ENCODE measurements at places on chromosomes 12 and 14.

- peak; percentile 46 for DNase-seq
These were observed 17.6 kb upstream of the PLEKHH1 start for GRCh38 chr14:67515386-67516079.

- DNase-seq, result no peak
These were observed 58.8 kb downstream of the TTC7B start for GRCh38 chr14:90757452-90757851.

DNA sequence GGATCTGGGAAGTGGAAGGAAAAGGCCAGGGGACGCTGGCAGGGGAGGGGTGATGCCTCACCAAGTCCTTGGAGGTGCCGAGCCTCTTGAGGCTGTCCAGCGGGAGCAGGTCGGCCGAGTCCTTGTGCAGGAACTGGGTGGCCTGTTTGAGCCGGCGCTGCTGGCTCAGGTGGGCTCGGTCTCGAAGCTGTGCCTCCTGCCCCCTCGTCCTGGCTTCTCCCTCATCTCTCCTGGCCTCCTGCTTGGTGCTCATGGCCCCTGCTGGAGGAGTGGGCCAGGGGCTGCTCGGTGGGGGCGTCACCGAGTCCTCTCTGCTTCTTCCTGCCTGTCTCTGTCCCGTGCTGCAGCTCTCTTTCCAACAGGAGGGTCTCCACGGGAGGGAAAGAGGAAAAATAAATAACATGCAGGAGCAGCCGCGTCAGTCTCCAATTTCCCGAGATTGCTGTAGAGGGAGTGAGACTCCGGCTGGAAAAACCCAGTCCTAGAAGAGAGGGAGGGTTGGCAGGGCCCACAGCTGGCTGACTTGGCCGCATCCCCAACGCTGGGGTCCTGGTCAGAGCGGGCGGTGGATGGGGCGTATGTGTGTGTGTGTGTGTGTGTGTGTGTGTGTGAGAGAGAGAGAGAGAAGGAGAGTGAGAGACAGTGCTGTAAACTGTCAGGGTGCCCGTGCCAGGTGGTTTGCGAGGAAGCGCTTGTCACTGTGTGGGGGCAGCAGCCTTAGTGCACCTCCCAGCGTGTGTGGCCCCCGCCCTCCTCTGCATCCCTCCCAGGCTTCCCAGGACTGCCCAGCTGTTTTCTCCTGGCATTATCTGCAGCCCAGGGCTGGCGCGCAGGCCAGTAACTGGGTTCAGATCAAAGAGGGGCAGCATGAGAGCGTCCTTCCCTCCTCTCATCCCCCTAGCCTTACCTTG lies at the start of gene NRIP2:
TSS of gene NRIP2 (minus strand) at position 455 of the 911 bp plus-strand sequence. CDS start at position 403, 52 bp downstream.
- no peak for DNase-seq

DNA sequence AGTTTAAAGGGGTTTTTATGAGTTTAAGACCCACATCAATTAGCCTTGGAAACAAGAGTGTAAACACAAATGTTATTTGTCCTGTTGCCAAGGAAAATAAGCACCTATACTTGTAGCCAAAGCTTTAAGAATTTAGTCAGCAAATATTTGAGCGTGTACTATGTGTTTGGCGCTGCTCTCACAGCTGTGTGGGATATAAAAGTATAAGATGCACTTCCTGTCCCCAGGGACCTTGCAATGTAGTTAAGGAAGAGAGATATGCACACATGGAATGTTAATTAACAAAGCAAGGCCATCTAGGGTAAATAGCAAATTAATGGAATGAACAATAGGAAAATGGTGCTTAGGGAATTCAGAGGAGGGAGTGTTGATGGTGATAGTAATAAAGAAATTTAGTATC lies 134.9 kb upstream of the SRRM4 start:
- no peak for DNase-seq

- DNase-seq, result no peak
These were observed 317.1 kb downstream of the BCAT1 start for GRCh38 chr12:24631676-24632426.

DNA sequence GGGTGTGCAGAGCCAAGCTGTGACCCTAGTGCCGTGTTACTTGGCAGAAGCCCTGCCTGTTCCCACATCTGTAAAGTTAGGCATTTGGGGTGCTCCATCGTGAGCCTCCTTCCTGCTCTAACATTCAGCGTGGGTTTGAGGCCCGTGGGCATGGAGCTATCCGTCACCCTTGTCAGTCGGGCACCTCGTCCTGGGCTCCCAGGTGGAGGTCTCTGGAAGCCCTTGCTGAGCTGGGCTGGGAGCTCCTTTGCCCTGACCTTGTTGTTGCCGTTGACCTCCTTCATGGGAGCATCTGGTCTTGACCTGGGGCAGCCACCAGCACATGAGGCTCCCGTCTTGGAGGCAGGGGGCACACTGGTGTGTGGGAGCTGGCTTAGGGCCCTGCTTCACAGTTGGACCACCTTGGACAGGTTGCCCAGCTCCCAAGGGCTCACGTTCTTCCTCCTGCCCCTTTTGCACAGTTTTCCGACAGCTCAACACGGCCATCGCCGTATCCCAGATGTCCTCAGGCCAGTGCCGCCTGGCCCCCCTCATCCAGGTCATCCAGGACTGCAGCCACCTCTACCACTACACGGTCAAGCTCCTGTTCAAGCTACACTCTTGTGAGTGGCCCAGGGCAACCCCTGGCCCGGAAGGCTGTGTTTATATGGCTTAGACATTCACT lies 18.5 kb downstream of the HIP1R start:
- no peak for DNase-seq

- no peak for DNase-seq
These were observed 41.5 kb upstream of the LRTM2 start for GRCh38 chr12:1778911-1779310.

DNA sequence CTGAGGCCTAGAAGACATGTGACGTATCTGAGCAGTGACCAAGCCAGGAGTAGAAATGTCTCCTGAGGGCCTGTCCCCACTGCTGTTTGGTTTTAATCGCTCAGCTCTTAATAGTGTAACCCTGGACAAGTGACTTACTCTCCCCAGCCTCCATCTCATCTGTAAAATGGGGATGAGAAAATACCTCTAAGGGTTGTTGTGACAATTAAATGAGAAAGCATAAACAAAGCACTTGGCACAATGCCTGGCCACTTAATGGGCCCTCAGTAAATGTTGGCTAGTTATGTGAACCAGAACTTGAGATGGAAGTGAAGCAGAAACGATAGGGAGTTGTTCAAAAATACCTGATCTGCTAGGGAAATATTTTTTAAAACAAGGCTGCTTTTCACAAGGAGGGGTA lies 58.2 kb downstream of the HMGA2 start:
- peak; percentile 41 for DNase-seq

DNA sequence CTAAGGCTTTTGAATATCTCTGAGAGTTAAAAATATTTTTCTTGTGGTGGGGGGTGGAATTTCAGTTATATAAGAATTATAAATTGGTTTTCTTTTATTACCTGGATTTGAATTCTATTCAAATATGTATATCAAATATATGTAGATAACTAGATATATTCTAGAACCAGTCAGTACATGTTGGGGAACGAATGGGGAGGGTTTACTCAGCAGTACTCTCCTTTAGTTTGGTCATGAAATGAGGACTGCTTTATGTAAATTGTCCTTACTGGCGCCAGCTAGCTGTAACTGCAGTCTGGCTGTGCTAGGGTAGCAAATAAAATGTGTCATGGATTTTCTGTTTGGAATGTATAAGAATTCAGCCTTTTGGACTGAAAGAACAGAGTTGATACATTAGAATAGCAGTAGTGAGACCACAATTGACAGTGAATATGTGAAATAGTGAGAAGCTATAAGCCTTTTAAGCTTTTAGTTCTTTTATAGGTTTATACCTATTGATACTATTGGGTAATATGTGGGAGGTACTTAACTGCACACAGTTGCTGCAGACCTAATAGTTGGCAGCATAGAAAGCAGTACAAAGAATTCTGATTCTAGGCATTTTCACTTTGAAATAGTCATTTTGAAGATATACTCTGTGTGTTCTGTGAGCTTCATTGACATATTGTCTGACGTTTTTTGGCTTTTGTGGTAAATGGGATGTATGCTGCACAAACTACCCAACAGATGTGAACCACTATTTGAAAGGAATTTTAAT lies 29.0 kb downstream of the ATF7IP start:
- peak; percentile 88 for DNase-seq

DNA sequence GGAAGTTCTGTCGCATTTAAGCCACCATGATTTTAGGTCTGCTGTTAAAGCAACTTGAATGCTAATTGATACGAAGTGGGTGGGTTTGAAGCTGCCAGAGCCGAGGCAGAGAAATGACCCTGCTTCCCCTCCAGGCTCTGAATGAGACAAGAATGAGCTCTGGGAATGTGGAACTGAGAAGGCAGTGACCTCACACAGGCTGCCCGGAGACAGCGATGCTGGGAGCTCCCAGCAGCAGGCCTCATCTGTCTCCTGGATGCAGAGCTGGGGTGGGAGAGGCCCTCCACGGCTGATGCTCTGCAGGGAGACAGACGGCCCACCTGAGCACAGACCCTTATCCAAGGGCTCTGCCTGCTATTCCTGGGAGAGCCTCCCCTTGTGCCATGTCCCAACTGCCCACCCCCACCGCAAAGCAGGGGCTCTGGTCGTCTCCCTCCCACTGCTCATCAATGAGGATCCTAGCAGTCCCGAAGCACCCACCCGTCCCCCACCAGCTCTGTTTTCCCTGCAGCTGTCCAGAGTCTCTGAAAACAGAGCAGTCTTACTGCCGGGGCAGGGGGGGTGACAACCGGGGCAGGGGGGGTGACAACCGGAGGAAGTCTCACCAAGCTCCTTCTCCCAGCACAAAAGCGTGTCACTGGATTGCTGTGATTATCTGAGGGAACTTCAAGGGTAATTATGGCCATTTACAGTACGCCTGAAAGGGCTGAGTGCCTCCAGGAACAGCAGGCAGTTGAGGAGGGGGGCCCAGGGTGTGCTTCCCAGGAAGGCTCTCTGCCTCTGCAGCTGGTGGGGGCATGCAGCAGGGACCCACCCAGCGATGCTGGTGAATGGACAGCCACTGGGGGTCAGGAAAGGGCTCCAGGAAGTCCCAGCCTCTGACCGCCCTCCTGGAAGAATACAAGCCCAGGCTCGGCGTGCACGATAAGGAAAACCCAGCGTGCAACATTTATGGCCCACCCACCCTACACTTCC lies 67.8 kb downstream of the CHGA start:
- no peak for DNase-seq

- DNase-seq, result peak; percentile 38
These were observed 756 bp downstream of the TULP3 start for GRCh38 chr12:2891240-2892053.

GRCh38 chr12:119153477-119154434 lies 25.0 kb upstream of the HSPB8 start:
- peak; percentile 81 for DNase-seq

DNA sequence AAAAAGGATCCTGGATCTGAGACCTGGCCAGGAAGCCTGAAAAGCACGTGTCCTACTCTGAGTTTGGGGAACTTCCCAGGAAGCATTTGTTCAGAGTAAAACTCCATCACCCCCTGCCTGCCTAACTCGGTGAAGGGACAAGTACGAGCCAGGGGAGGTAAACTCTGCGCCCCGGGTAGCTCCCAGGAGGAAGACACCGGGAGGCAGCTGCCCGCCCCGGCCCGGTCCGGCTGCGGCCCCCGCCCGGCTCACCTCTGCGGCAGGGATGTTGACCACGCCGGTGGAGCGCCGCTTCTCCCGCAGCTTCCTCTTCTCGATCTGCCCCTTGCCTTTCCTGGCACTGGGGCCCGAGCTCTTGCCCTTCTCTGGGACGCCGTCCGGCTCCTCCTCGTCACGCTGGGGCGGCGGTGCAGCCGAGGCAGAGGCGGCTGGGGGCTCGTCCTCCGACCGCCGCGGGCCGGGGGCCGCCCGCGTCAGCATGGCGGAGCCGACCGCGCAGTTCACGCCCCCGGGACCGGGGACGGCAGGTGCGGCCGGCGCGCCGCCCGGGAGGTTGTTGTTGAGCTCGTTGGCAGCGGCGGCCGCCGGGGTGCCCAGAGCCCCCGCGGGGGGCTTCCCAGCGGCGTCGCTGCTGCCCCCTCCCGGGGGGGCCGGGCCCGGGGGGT lies 1.2 kb downstream of the PAWR start:
- DNase-seq, result peak; percentile 37

DNA sequence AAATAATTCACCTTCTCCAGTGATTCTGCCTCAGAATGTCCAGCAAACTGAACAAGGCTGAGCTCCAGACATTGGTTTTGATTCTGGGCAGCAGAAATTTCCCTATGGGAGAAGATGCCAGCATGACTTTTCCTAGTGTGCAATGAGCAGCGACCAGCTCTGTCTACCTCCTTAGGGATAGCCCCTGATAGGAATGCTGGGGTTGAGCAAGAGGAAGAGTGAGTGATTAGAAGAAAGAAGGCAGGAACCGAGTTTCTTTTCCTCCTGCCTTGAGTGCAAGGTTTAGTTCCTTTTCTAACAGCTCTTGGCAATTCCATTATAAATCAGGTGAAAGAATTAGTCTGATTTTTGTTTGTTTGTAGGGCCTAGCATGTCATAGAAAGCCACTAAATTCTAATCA lies 379.0 kb downstream of the DAD1 start:
- no peak for DNase-seq

DNA sequence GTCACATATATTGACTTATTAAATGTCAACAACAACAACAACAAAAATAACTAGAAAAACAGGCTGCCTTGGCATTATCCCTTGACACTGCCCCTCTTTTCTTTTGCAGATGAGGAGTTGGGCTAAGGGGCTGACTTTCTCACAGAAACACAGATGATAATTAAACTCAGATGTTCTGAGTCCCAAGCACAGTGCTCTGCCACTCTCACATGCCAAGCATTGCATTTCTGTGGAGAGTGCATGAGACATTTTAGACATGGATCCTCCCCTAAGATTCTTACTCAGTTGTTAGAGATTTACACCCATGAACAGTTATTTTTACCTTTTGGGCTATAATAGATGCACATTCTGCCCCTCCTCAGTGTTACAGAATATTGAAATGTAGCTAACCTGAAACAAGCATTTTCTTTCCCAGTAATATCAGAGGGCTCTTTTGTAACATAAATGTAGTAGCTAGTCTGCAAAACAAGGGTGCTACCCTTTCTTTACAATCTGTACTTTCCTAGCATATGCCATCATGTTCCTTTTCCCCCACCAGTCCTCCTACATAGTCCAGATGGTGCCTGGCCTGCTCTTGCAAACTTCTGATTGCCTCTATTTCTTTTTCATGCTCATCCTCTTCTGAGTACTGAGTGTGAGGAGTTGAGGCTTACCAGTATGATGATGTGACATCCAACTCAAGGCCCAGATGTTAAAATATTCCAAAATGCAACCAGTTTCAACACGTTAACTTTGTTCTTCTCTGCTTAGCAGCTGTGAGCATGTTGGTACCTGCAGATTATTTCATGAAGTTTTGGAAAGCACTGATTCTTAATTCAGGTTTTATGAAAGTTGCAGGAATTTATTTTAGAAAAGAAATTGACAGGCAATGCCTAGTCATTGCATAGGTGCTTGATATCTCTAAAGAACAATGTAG lies 125.0 kb upstream of the ATP2B1 start:
- DNase-seq, result no peak

GRCh38 chr12:17695495-17695894 lies 394.5 kb downstream of the RERGL start:
- DNase-seq, result no peak

DNA sequence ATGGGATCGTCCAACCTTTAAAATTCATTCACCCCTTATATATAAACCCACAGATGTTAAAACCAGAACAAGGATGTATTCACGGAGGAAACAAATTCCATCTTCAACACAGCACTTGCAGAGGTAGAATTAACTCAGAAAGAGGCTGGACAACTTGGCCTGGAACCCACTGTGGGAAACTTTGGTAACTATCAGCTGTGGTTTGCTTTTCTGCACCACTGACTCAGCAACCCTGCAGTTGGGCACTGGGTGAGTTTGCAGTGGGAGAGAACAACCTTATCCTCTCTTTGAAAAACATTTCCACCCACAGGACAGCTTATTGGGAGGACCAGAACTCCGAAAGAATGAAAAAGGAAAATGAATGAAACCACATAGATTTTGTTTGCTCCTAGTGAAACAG lies 66.3 kb downstream of the ZNF664 start:
- DNase-seq, result peak; percentile 47

Data from hematopoietic multipotent progenitor cell treated with erythropoietin and hydrocortisone succinate and interleukin-3 and kit ligand, for 6 days (in vitro differentiated cells).